ENCODE measurements at places on chromosomes 3 and 15.

DNA sequence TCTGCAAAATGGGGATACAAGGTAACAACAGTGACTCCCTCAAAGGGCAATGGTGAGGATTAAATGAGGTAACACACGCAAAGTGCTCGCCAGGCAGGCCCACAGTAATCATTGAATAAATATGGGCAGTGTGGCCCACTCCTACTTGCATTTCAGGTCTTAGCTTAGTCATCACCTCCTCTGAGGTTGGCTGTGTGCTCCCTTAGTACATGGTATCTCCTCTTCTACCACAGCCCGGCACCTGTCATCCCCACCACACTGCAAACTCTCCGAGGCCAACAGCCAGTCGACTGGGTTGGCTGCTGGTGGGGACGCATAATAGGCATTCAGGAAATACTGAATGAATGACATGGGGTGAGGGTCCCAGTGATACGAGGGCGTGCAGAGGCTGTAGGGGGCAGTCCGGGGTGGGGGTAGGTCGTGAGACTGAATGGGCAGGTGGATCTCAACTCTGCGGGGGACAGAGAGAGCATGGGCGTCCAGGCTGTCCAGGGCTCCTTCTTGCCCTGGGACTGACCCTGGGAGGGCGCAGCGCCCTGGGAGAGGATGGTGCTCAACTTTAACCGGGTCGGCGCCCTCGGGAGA, 375 bp upstream of the MYZAP start:
- DNase-seq, result no peak

DNA sequence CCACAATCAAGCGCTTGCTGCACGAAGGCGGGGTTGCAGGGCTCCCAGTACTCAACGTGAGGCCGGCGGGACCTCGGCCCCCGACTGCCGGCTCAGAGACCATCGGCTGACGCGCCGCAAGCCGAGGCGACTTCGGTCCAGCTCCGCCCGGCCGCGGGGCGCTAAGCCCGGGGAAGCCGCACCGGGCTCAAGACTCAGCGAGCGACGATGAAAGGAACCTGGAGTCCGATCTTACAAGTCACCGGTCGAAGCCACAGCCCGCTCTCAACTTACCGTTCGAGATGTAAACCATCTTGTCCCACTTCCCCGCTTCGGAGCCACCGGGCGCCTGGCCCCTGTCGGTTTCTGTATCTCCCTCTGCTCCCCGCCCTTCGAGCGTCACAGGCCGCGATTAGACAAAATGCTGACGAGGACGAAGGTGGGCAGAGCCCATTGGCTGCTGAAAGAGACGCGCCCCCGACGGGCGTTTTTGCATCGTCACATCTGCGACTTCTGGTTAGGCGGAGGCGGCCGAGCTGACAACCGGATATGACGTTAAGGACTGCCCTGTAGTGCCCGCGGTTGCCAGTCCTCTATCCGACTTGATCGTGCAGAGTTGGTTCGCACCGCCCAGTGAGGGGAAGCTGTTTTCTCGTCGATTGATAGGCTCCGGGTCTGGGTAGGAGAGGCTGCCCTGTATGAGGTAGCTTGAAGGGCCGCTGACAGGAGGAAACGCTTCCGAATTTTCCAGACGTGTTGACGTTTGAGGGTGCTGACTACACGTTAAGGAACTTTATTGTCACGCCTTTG, at the start of gene SELENOK:
TSS of gene SELENOK (minus strand) at position 363 of the 789 bp plus-strand sequence.
- DNase-seq, result peak; percentile 99

DNA sequence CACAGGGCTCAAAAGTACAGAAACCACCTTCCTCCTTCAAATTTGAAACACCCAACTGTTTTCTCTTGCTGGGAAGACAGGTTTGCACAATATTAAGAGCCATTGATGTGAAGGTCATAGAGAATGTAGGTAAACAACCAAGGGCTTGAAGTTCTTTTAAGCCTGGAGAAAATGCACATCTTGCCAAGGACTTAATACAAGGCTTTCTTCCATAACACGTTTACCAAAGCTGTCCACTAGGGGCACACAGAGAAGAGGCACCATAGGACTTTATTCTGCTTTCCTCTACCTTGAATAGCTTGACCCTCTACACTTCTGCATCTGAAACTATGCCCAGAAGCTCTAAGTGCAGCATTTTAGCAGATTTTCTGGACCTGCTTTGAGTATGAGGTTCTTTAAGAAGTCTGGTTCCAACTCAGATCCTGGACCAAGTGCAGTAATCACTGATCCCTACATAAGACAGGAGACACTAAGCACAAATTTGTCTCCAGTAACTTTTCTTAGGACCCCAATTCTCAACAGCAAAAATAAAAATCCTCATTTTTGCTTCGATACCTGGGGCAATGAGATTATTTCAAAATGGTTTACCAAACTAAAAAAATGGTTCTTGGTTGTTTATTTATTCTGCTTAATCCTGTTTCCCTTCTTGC, 138.0 kb downstream of the FBN1 start:
- DNase-seq, result no peak

- DNase-seq, result no peak
Measured at GRCh38 chr15:80761754-80762153, 17.4 kb upstream of the CEMIP start.
